ENCODE measurements at places on chromosomes 3 and 15.
A peak's percentile ranks its signal among the peaks of the same experiment; 100 is the strongest.

DNA sequence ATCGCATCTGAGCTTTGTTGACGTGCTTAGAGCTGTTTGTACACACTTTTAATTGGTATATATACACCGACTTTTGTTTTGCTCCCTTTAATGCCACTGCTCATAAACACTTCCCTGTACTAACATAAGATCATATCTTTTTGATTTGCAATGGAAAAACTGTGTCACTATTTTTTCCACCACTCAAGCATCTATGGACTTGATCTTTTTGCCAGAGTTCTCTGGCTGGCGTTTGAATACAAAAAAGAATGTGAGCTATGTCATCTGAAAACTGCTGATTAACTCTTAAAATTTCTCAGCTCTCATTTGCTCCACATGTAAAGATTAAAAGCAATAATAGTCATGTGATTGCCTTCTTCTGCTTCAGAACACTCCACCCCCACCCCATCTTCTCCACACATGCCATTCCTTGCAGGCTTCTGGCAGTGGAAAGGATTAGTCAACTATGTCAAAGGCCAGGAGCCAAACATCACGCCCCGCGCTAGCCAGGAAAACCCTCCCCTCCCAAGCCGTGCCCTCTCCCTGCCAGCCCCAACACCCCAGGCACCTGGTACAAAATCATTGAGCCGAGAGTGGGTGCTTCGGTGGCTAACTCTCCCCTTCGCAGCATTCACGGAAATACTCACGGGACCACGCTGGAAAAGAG lies 123.4 kb upstream of the MEF2A start:
- DNase-seq, result peak; percentile 44

DNA sequence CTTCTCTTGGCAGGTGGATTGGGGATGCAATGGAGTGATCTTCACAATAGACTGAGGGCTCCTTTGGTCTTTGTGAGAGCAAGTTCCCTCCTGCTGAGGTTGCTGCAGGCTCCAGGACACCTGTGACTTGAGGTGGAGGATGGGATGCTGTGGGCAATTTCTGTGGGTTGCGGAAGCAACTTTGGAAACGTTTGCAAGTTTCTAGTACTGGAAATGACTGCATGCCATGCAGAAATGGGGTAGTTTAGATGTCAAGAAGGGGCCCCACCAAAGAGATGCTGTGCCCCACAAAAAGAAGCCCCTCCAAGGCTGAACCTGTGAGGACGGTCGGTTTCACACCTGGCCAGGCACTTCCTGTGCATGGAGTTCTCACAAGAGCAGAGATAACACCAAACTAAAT lies 80.4 kb upstream of the XCR1 start:
- DNase-seq, result no peak

DNA sequence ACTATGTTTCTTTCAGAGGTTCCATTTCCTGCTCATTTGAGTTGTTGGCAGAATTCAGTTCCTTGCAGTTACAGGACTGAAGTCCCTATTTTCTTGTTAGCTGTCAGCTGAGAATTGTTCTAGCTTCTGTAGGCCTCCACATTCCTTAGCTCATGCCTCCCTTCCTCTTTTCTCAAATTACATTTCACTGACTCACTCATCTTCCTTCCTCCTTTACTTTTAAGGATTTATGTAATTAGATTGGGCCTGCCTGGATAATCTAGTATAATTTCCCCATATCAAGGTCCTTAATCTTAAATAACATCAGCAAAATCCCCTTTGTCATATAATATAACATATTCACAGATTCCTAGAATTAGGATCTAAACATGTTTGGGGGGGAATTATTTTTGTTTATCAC lies 40.6 kb upstream of the RBMS3 start:
- no peak for DNase-seq

- no peak for DNase-seq
Observed at GRCh38 chr15:70768257-70768883, 5.0 kb upstream of the UACA start.

- DNase-seq, result no peak
Observed at GRCh38 chr15:90686435-90687218, 30.5 kb upstream of the BLM start.

DNA sequence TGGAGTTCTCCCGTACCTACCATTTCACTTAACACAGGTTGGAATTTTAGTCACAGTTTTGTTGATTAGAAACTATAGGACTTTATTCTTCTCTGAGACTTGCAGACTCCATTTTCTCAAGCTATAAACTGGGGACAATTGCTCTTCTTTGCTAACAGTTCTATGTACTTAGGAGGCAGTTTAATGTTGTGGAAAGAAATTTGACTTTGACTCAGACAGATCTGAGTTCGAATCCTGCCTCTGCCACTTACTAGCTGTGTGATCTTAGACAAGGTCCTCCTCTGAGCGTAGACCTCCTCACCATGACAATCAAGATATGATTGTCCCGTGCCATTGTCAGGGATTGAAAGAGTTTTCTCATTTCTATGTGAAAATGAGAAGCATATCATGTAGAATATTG lies 196.4 kb upstream of the HES1 start:
- no peak for DNase-seq

Measured in ovary (tissue), 10 donors.